ENCODE measurements at places on chromosomes 13 and 19. TPM values are rescaled to one million over a fixed set of nuclear protein-coding genes. Genes with fewer than 3 reads are reported as not detected.

Gene ZNF324B
- total RNA-seq = 5.2 TPM

Gene GPR4
- total RNA-seq = 13.5 TPM

Gene SCN1B
- total RNA-seq = 0.62 TPM

Gene ALKBH6
- 27.3 TPM for total RNA-seq

Gene NOVA2
- 86.0 TPM for total RNA-seq

Gene ADGRE3
- not detected for total RNA-seq

Gene ZNF112
- total RNA-seq = 12.3 TPM

Gene TGFBR3L
- not detected for total RNA-seq

Gene NLRP13
- not detected for total RNA-seq

Gene GRK1
- total RNA-seq = 0.54 TPM

Gene ADM5
- total RNA-seq = 5.3 TPM

Gene ZNF681
- total RNA-seq = 6.4 TPM

Gene TDRD12
- total RNA-seq = not detected

Gene RAB4B
- 29.2 TPM for total RNA-seq

Gene PTH2
- total RNA-seq = not detected

Gene SPTBN4
- 0.49 TPM for total RNA-seq

Gene TPGS1
- total RNA-seq = 18.0 TPM

Gene THSD1
- 346 TPM for total RNA-seq

Gene AKT1S1
- total RNA-seq = 48.2 TPM

Gene KIR2DL4
- not detected for total RNA-seq

Gene HCN2
- 0.28 TPM for total RNA-seq

Gene CYP4F3
- not detected for total RNA-seq

Gene GNG8
- total RNA-seq = not detected

Gene HOMER3
- total RNA-seq = 222 TPM

Gene NLRP5
- not detected for total RNA-seq

Gene MED4
- total RNA-seq = 49.1 TPM

Gene RXFP2
- not detected for total RNA-seq

Gene ZNF610
- 7.5 TPM for total RNA-seq

Gene ENOX1
- 1.7 TPM for total RNA-seq

Gene S1PR4
- total RNA-seq = not detected

Gene ATXN8OS
- total RNA-seq = not detected

Gene OPA3
- 13.4 TPM for total RNA-seq

Gene DCT
- total RNA-seq = not detected

Gene SPACA4
- not detected for total RNA-seq

Gene SULT2B1
- total RNA-seq = 0.62 TPM

Gene KIR3DL1
- total RNA-seq = not detected

Gene CRLF1
- total RNA-seq = 0.74 TPM

Gene ZNF98
- not detected for total RNA-seq

Gene ATP4B
- not detected for total RNA-seq

Data from endothelial cell (in vitro differentiated cells).